Mucosa of descending colon (tissue), 3 donors: ENCODE measurements at places on chromosomes 7 and 10. TPM values are rescaled to one million over a fixed set of nuclear protein-coding genes. Genes with fewer than 3 reads are reported as not detected.
A peak's percentile ranks its signal among the peaks of the same experiment; 100 is the strongest.

GRCh38 chr7:35771776-35772175 lies 29.1 kb upstream of the SEPTIN7 start:
- no peak for DNase-seq

- no peak for DNase-seq
Observed at GRCh38 chr7:95398155-95398940, 2.2 kb upstream of the PON3 start.

DNA sequence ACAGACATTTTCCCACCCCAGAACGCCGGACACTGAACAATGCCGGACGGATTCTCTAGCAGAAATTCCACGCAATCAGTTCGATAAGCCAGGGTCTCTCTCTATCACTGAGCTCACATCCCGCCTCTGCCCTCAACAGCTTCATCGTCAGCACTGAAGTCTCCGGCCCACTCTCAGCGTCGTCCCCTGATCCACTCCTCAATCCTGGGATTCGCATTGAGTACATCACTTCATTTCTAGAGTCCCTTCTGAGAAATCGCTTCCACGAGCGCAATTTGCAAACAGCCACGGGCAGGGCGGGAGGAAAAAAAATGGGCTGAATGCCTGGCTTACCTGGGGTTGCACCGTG lies 365 bp downstream of the YME1L1 start:
- DNase-seq, result no peak

DNA sequence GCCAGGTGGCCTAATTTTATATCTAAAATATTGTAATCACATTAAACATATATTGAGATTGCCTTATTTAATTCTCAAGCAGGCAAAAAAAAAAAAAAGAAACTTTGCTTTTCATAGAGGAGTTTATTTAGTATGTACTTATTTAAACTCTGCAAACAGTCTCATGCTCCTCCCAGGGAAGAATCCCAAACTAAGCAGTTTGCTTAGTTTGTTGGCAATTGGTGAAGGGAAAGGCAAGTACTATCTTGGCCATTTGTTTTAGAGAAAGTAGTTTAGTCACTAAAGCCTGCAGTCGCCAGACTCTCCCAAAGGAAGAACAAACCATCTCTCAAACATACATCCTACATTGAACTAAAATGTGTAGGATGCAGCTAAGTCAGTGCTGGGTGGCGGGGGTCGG lies 226.8 kb downstream of the CDC14C start:
- no peak for DNase-seq

GRCh38 chr10:27446091-27446918 lies 57.8 kb upstream of the RAB18 start:
- no peak for DNase-seq

DNA sequence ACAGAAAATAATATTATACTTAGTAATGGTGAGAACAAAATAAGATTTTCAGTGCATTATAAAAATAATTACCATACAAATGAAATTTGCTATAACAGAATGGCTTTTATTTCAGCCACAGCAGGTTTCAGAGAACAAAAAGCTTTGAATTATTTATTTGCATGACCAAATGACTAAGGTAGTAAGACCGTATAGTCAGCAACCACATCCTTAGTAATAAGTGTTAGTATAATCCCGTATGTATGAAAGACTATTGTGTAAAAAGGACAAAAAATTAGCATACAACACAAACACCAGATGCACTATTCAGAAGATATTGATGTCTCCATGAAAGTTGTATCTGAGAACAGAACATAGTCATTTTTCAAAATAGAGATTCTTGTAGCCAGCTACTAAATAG lies 12.2 kb downstream of the PDZD8 start:
- DNase-seq, result no peak

DNA sequence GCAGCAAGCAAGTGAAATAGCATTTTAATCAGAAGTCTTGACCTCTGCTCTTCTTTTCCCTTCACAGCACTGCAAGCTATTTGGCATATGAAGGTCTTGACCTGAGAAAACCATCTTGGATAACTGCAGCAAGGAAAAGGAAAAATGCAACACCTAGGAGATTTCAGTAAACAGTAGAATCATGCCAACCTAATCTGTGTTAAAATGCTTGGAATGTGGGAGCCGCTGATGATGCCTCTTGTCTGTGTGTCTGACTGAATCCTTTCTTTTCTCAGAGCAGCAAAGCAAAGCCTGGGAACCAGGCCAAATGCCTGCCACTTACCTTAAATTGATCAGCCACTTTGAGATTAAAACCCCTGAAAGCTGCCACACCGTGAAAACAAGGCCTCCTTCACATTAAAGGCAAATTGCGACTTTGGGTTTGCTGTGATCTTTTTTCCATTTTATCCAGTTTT lies 80.4 kb upstream of the CDK6 start:
- no peak for DNase-seq

GRCh38 chr7:26511866-26512265 lies 220.2 kb downstream of the SNX10 start:
- no peak for DNase-seq

GRCh38 chr10:64873088-64873487 lies 1351.9 kb downstream of the REEP3 start:
- DNase-seq, result no peak

GRCh38 chr7:112940314-112940732 lies 146.3 kb downstream of the GPR85 start:
- no peak for DNase-seq

DNA sequence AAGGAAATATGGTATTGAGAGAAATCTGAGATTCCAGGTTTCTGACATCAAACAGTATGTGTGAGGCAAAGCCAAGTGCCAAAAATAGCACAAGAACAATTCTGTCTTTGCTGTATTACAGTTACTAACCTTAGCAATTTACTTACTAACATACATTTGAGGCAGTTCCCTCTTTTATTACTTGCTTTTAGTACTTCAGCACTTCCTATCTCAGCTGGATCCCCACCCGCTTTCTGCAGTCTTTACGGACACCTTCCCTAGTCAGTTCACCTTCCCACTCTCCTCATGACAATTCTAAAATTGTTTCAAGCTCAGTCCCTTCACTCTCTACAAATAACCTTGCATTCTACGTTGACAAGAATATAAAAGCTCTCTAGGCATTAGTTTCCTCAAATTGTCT lies 79.2 kb downstream of the ELAPOR2 start:
- no peak for DNase-seq

- no peak for DNase-seq
Observed at GRCh38 chr7:95619517-95619916, 23.2 kb upstream of the PDK4 start.

DNA sequence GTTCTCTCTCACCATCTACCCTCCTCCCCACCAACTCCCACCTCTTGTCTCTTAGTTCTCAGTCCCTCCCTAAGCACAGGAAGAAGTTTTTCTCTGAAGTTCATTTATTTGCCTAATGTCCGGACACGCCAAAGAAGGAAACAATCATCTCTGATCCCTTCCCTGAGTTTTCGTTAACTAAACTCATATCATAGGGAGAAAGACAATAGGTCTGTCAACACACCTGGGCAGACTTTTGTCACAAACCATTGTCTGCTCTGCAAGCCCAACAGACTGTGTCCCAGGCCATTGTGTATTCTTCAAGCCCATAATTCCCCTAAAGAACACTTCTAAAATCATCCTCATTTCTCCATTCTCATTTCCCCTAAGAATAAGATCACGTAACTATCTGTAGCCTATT lies 691.0 kb upstream of the MBL2 start:
- DNase-seq, result no peak

GRCh38 chr7:133861876-133862275 lies 265.3 kb upstream of the LRGUK start:
- no peak for DNase-seq

GRCh38 chr7:112134039-112134438 lies 72.2 kb downstream of the DOCK4 start:
- no peak for DNase-seq

DNA sequence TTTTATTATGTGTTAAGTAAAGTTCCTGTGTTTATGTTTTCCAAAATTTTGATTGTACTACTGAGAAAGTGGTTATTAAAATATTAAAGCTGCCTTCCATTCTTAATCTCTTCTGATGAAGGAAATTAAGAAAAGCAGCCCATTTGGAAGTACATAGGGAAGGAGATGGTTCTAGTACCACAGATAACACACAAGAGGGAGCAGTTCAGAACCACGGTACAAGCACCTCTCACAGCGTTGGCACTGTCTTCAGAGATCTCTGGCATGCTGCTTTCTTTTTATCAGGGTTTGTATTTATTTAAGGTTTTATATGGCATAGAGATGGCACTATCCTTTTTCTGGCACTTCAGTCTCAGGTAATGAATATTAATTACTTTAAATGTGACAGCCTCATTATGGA lies 111.6 kb downstream of the PHTF2 start:
- no peak for DNase-seq

DNA sequence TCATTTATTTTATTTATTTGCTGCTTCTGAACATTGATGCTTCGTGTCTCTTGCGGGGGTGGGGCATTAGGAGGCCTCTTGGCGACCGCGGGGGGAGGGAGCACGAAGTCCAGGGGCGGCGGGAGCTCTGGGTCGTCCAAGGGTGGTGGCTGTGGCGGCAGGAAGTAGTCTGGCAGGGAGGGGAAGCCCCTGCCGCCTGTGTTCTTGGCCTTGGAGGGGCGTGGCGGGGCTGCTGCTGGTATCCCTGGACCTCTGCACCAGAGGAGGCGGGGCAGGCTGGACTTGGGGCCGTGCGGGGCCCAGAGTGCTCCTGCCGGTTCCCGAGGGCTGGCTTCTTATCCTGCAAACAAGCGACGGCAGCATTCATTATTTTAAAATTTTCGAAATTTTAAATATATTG lies 70.5 kb upstream of the ABI1 start:
- DNase-seq, result peak; percentile 63

DNA sequence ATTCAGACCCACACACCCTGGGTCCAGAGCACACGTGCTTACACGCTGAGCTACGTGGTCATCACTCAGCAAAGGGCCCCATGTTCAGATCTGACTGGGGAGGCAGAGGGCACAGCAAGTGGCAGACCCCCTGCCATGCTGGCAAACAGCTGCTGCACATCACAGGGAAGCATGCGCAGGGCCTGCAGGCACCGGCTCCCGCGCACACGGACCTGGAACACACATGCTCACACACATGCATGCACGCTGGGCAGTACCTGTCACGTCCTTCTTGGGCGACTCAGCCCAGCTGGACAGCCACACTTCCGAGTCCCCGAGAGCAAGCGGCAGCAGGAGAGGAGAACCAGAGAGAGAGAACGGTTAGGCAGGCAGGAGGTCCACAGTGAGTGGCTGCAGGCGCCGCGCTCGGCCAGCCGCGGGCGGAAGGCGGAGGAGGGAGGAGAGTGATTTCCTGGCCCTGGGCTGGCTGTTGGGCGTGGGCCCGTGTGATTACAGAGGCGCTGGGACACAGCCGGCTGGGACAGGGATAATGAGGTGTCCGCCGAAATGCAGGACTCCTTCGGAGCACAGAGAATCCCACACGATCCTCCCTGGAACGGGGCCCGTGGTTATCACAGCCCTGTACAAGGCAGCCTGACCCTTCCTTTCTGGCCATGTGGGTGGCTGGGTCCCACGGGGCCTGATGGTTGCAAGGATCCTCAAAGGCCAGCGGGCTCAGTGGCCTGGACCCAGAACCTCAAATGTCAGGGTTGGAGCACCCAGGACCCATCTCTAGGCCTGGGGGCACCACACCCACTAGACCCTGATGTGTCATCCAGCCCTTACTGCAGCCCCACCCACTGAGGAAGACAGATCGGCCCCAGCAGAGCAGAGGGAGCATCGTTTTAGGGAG lies 175.1 kb downstream of the NEURL1 start:
- DNase-seq, result peak; percentile 64

GRCh38 chr7:106858618-106859532 lies 6.2 kb upstream of the PIK3CG start:
- peak; percentile 54 for DNase-seq

Gene VAX1
- not detected for total RNA-seq

Gene SFRP4
- total RNA-seq, result 1.5 TPM

Gene CTBP2
- 121 TPM for total RNA-seq

Gene ADAM12
- 0.66 TPM for total RNA-seq
